GM23248 (cell line): ENCODE measurements at places on chromosomes 2 and 18. TPM values are rescaled to one million over a fixed set of nuclear protein-coding genes. Genes with fewer than 3 reads are reported as not detected.

GRCh38 chr2:130823886-130824491, 12.7 kb upstream of the ARHGEF4 start:
- no peak for DNase-seq

TMEFF2 gene
- 0.25 TPM in 1 of 2 replicates, not detected in the other for total RNA-seq

IWS1 gene
- 23.3 and 32.4 TPM in 2 replicates for total RNA-seq

DNA sequence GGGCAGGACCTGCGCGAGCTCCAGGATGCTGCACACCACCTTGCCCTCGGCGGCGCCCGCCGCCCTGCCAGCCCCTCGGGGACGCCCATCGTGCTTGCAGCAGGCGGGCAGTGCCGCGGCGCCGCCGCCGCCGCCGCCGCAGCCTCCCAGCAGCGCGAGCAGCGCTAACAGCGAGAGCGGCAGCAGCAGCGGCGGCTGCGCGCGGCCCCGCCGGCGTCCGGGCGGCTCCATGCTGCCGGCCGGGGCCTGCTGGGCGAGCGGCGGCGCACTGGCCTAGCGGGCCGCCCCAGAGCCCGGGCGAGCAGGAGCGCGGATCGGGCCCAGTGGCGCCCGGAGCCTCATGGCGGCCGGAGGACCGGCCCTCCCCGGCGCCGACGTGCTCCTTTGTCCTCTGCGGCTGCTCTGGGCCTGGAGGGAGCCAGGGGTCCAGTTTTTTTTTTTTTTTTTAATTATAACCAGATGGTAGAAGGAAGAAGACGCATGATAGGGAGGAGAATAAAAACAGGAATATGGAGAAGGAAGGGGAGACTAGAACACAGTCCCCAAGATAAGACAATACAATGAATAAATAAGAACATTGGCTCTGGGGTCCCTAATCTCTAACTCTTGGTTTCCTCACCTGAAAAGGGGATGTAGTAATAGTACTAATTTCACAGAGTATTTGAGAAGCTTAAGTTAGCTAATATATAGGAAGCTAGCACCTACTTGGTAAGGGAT, 17.1 kb upstream of the ANKRD62 start:
- peak; percentile 65 for DNase-seq

TRIM43 gene
- not detected in 2 replicates for total RNA-seq

GAL3ST2 gene
- total RNA-seq, result not detected in 2 replicates

DNA sequence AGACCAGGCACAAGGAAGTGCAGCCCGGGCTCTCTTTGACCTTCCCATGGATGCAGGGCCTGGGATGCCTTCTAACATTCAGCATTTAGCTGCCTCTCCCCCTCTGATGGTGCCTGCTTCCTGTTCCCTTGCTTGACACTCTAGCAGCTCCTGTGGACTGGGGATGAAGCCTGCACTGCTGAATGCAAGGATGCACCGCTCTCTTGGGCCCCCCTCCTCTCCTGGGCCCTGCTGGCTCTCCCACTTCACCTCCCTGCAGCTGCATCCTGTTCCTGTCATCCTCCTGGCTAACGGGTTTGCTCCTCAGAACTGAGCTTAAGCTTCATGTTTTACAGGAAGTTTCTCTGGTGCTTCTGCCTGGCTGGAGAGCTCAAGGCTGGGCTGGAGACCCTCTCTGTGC, 254.1 kb downstream of the TSN start:
- no peak for DNase-seq

DNA sequence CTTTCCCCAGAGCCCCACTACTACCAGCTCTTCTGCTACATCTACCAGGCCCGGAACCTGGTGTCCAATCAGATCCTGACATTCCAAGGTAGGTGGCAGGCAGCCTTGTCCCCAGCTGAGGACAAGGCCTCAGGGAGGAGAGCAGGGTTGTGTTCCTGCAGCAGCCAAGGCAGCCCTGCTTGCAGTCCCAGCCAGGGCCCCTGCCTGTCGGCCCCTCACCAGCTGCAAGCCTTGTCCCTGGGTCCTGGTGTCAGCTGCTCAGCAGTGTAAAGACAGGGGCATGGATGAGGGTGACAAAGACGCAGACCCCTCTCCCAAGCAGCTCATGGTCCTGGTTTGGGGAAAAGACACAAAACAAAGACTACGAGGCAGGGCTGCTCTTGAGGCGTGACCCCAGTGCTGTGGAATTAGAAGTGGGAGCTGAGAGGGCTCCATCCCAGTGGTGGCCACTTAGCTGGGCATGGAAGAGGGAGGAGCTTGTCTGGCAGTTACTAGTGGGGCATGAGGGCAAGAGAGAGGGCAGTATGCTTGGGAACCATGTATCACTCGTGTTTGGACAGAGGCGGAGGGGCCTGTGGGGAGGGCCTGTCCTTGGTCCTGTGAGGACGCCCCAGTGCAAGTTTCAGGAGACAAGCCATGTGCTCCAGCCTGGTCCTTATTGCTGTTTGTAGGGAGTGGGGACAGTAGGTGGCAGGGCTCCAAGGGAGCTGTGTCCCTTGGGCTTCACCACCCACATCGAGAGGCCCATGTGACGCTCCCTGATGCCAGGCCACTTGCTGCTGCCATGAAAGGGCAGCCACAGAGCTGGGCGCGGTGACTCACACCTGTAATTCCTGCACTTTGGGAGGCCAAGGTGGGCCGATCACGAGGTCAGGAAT, 47.5 kb downstream of the LMAN2L start:
- no peak for DNase-seq

UGT1A3 gene
- not detected in 2 replicates for total RNA-seq

- DNase-seq, result peak; percentile 84
Measured at GRCh38 chr2:169933124-169933711, 106.0 kb downstream of the UBR3 start.

GRCh38 chr18:24491927-24492834, 31.7 kb downstream of the HRH4 start:
- no peak for DNase-seq

- DNase-seq, result peak; percentile 97
Measured at GRCh38 chr2:43131051-43131889, 95.1 kb downstream of the ZFP36L2 start.

- no peak for DNase-seq
Measured at GRCh38 chr2:97763176-97763845, 49.9 kb downstream of the ZAP70 start.

GRCh38 chr2:220684099-220684498, 888.0 kb downstream of the EPHA4 start:
- DNase-seq, result no peak

DNA sequence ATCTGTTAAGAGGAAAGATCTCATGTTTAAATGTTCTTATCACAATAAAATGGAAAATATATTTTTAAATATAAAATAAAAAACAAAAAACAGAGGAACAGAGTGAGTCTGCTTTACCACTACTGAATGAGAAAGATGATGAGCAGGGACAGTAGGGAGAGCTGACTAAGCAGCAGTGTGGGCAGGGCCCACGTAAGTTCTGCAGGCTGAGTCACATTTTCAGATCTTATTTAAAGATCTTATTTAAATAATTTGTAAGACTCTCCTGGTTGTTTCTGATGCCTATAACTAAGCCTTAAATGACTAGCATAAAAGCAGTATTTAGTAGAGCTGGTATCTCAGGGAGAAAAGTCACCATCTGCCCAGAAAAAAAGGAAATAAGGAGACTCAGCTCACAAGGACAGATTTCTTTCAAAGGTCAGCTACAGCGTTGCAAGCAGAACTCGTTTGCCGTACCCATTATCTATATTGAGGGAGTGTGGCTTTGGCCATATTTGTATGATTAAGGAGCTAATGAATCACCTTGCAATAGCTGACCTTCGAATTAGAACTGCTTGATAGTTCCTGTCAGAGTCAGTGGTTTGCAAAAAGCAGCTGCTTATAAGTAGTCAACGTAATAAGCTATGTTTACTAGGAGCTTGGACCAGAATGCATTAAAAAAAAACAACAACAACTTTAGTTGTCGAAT, 322.1 kb upstream of the CHAC2 start:
- DNase-seq, result peak; percentile 89

DNA sequence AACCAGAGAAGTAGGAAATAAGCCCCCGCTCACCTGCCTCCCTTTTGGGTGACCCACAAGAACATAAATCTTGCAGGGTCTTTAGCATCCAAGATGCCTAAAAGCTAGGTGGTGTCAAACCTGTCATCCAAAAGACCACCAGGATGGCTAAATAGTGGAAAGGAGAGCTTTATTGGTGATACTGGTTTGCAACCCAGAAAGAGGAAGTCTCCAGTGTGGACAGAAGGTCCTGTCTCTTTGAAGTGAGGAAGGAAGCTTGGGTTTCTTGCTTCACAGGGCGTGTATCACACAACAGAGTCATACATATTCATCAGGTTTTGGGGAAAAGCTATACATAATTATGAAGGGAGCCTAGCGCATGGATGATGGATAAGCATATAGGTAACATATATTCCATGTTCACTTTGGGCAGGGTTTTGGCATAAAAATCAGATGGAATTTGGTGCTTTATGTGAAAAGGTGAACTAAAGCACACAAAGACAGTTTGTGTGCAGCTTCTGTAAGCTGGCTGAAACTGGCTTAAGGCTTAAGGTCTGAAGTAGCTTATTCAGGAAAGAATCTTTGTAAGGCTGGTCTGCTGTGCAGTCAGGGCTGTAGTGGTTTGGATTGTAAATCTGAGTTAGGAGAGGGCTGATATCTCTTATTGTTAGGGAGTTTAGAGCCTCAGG, 102.2 kb upstream of the MSH2 start:
- DNase-seq, result no peak

DNA sequence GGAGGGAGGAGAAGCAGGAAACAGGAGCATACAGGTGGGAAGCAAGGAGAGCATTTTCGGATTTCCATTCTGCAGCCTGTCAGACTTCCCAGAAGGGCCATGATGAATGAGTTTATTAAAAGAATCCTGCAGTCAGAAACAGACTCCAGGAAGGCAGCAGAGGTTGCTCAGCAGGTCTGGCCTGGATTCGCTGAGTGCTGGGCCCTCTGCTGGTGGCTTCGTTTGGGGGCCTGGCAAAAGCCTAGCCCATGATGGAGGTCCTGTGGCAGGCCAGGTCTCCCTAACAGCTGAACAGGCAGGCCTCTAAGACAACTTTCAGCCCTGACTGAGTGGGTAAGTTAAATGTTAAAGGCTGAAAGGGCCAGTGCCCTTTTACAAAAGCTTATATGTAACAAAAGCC, 108.2 kb upstream of the CAPN13 start:
- peak; percentile 9 for DNase-seq

POTEE gene
- not detected in 2 replicates for total RNA-seq

- DNase-seq, result no peak
Measured at GRCh38 chr2:71503837-71504236, 50.5 kb downstream of the DYSF start.

- peak; percentile 61 for DNase-seq
Measured at GRCh38 chr2:240452462-240453256, 17.2 kb downstream of the GPC1 start.

COL6A3 gene
- 1,362 and 1,653 TPM in 2 replicates for total RNA-seq

CTAGE1 gene
- total RNA-seq, result 0.11 TPM in 1 of 2 replicates, not detected in the other
